Chondrocyte (in vitro differentiated cells): ENCODE measurements at places on chromosomes 4 and X. TPM values are rescaled to one million over a fixed set of nuclear protein-coding genes. Genes with fewer than 3 reads are reported as not detected.

MGST2 gene
- 21.4 to 36.0 TPM (median 23.7 TPM) in 3 replicates for total RNA-seq

PDCL2 gene
- not detected in 3 replicates for total RNA-seq

DNA sequence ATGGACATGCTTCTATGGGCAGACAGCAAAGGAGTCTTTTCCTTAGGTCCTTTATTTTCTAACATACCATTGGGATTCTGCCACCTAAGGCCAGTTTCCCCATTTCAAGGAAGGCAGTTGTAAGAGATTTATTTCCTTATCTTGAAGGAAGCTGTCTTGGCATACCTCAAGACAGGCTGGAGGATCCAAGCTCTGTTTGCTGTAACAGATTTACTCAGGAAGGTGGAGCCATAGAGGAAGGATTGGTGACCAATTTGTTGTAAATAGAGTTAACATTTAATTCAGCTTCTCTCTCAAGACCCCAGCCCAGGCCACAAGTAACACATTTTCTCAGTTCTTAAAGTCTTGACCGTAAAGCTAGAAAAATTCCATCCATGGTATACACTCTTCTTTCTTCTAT is 131.6 kb upstream of the TENM3 start:
- H3K36me3 ChIP-seq, result no peaks in the 10 kb centered on the region
- no peak for DNase-seq
- H3K4me1 ChIP-seq, result peaks cover 4% of the 10 kb centered on the region
- no peak overlapping the region for H3K4me3 ChIP-seq
- H3K27ac ChIP-seq, result no peak overlapping the region

DNA sequence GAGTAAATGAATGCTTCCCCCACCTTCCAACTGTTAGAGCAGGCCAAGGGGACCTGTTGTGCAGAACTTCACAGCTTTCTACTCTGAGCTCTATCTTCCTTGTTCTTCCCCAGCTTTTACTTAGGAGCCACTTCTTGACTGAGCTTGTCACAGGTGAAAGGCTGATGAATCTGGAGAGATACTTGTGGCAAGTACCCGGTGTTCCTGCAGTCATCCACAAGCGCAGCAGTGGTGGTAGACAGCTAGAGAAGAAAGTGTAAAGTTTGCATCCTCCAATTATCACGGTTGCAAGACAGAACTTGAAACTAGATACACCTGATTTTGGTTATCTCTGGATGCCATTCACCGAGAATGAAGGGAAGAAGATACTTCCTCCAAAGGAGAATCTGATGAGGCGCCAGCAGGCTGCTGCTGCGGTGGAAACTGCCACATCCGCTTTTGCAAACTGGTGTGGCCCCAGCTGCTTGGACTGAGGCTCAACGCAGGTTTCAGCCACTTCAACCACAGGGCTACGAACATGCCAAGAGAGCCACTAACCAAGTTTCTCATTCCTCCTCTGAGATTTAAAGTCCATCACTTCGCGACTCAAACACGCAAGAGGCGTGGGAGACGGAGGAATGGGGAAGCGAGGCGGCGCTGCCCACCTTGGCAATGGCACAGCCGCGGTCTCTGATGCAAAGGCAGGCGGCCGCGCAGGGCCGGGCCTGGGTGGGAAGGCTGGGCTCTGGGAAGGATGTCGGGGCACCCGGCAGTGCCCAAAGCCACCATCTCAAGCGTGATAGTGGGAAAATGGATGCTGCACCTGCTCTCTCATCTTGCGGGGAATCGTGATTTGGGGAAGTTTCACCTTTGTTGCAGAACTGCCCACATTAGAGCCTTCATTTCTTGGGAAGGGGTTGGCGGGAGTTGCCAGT is 1.3 kb upstream of the FHIP1A start:
- no peaks in the 10 kb centered on the region for H3K36me3 ChIP-seq
- H3K27ac ChIP-seq, result peak overlapping the region; percentile 84
- H3K27me3 ChIP-seq, result no peaks in the 10 kb centered on the region
- DNase-seq, result no peak

NPY1R gene
- 0.22 TPM in 2 of 3 replicates, not detected in the other for total RNA-seq

DNA sequence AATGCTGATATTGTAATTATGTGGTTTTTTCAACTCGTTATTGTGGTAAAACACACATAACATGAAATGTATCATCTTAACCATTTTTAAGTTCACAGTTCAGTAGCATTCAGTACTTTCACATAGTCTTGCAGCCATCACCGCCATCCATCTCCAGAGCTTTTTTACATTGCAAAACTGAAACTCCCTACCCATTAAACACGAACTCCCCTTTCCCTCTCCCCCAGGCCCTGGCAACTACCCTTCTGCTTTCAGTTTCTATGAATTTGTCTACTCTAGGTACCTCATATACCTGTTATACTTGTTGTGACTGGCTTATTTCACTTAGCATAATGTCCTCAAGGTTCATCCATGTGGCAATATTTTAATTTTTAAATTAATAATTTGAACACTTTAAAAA is 380.6 kb downstream of the MAPK10 start:
- no peak overlapping the region for H3K4me3 ChIP-seq
- H3K27me3 ChIP-seq, result no peaks in the 10 kb centered on the region
- peaks cover 26% of the 10 kb centered on the region for H3K36me3 ChIP-seq
- no peak overlapping the region for H3K27ac ChIP-seq
- no peaks in the 10 kb centered on the region for H3K4me1 ChIP-seq

DNA sequence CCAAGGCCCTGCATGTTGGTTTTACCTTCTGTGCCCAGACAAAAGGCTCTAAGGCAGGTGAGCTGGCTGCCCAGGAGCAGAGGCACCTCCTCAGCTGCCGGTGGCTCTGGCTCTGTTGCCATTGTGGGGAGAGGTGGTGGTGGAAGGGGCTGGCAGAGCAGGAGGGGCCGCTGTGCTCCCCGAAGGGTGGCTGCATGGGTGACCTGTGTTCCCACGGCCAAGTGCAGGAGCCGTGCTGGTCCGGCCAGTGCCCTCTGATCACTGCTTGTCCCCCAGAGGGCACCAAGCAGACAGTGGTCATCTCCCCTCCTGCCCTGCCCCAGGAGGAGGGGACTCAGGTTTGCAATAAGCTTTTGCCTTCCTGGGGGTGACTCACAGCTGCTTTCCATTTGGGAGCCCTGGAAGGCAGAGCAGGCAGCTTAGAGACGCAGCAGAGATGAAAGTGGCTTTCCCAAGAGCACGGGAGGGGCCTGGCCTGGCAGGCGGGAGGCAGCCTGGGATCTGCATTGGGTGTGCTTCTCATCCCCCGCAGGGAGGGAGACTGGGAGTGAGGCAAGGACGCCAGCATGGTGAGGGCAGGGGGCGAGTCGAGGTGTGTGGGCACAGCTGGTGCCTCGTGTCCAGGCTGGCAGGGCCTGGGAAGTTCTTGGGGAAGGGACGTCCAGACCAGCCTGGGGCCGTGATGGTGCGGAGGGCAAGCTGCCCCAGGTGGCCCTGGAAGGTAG is 28.7 kb downstream of the DOK7 start:
- no peak overlapping the region for H3K27ac ChIP-seq
- H3K27me3 ChIP-seq, result peaks cover 13% of the 10 kb centered on the region
- no peak for DNase-seq

RADX gene
- total RNA-seq, result 0.17 to 0.31 TPM in 2 of 3 replicates, not detected in the other

GRCh38 chr4:15410750-15411149 is 17.1 kb upstream of the C1QTNF7 start:
- H3K36me3 ChIP-seq, result no peaks in the 10 kb centered on the region
- H3K27me3 ChIP-seq, result no peaks in the 10 kb centered on the region
- no peak overlapping the region for H3K27ac ChIP-seq

CT45A5 gene
- not detected in 3 replicates for total RNA-seq

DNA sequence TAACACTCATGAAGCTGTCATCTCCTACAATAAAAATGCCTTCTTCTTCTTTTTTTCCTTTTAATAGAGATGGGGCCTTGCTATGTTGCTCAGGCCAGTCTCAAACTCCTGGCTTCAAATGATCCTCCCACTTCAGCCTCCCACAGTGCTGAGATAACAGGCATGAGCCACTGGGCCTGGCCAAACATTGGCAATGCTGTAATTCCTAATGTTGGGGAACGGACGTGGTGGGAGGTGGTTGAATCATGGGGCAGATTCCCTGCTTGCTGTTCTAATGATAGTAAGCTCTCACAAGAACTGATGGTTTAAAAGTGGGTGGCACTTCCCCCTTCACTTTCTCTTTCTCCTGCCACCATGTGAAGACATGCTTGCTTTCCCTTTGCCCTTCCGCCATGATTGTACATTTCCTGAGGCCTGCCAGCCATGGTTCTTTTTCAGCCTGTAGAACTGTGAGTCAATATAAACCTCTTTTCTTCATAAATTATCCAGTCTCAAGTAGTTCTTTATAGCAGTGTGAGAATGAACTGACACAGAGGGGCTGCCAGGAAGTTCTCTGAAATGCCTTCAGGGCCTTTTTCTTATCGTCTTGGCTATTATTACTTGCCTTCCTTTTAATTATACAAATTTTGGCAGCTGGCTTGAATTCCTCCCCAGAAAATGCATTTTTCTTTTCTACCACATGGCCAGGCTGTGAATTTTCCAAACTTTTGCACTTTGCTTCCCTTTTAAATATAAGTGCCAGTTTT is 93.0 kb downstream of the CENPC start:
- H3K4me3 ChIP-seq, result no peak overlapping the region
- no peaks in the 10 kb centered on the region for H3K27me3 ChIP-seq
- DNase-seq, result no peak
- peak overlapping the region; percentile 38 for H3K27ac ChIP-seq

HSFX2 gene
- total RNA-seq, result not detected in 3 replicates

- H3K4me3 ChIP-seq, result no peak overlapping the region
- H3K4me1 ChIP-seq, result peaks cover 14% of the 10 kb centered on the region
- no peaks in the 10 kb centered on the region for H3K36me3 ChIP-seq
- H3K27ac ChIP-seq, result no peak overlapping the region
- no peak for DNase-seq
These were observed 262.0 kb downstream of the IL15 start for GRCh38 chr4:141898346-141898745.

DNA sequence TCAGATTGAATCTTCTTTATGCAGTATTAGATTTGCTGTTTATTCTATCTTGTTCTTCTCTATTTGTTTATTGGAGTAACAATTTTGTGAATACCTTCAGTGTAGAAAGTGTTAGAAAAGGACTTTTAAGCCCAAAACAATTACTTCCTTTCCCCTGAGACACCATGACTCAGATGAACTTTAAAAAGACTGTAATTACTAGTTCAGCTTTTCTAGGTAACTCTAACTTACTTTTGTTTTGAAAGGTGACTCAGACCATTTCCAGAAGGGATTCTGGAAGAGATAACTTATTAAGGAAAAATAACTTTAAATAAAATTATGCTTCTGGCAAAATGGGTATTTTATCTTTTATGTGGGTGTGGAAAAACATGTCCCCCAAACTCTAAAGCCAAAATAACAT is 561.5 kb upstream of the PCDH10 start:
- H3K27me3 ChIP-seq, result no peaks in the 10 kb centered on the region
- H3K27ac ChIP-seq, result no peak overlapping the region
- DNase-seq, result no peak
- H3K36me3 ChIP-seq, result no peaks in the 10 kb centered on the region

DNA sequence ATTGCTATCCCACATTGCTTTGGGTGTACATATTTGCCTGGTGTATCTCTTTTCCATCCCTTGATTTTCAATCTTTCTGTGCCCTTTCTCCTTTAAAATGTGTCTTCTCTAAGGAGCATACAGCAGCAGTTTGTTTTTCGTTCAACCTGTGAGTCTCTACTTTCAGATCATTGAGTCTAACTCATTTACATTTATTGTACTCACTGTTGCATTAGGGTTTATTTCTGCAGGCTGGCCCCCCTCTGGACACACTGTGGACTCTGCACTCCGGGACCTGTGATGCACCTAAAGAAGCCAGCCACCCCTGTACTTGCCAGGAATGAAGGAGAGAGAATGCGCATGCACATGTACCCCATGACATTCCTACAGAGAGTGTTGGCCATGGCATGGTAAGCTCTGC is 93.0 kb downstream of the FAM53A start:
- peaks cover 12% of the 10 kb centered on the region for H3K36me3 ChIP-seq
- H3K4me3 ChIP-seq, result no peak overlapping the region
- peaks cover 17% of the 10 kb centered on the region for H3K27me3 ChIP-seq

DNA sequence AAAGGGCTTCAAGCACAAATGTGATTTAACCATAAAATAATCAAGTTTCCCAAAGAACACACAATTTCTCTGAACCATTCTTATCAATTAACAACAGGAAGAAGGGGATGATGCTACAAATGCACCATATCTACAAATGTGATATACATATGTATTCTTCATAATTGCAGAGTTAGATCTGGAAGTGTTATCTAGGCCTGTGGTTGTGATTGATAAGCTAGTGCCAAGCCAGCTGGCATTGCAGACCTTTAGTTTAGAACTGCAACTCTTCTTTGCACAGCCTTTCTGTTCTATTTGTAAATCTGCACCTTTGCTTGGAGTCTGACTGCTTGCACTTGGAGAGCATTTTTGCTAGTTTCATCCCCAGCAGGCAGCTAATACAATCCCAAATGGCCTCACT is 145.5 kb upstream of the NPY2R start:
- H3K27me3 ChIP-seq, result no peaks in the 10 kb centered on the region
- no peaks in the 10 kb centered on the region for H3K36me3 ChIP-seq
- DNase-seq, result no peak
- H3K4me1 ChIP-seq, result no peaks in the 10 kb centered on the region
- no peak overlapping the region for H3K4me3 ChIP-seq
- H3K27ac ChIP-seq, result no peak overlapping the region

MAGEE1 gene
- total RNA-seq, result 4.3 to 5.3 TPM (median 4.4 TPM) in 3 replicates

SSX2 gene
- not detected in 3 replicates for total RNA-seq

- peaks cover 7% of the 10 kb centered on the region for H3K4me1 ChIP-seq
- no peaks in the 10 kb centered on the region for H3K27me3 ChIP-seq
- H3K36me3 ChIP-seq, result no peaks in the 10 kb centered on the region
- peak overlapping the region; percentile 59 for H3K4me3 ChIP-seq
- H3K27ac ChIP-seq, result no peak overlapping the region
- DNase-seq, result no peak
These were observed 531 bp downstream of the DGKQ start for GRCh38 chr4:972651-973424.

BMPR1B gene
- total RNA-seq, result 5.6 to 19.4 TPM (median 7.8 TPM) in 3 replicates

PPID gene
- total RNA-seq, result 19.0 to 20.8 TPM (median 20.0 TPM) in 3 replicates

- H3K27ac ChIP-seq, result peak overlapping the region; percentile 20
- no peaks in the 10 kb centered on the region for H3K36me3 ChIP-seq
- no peak for DNase-seq
These were observed 13.6 kb upstream of the KIT start for GRCh38 chr4:54643958-54644751.

DNA sequence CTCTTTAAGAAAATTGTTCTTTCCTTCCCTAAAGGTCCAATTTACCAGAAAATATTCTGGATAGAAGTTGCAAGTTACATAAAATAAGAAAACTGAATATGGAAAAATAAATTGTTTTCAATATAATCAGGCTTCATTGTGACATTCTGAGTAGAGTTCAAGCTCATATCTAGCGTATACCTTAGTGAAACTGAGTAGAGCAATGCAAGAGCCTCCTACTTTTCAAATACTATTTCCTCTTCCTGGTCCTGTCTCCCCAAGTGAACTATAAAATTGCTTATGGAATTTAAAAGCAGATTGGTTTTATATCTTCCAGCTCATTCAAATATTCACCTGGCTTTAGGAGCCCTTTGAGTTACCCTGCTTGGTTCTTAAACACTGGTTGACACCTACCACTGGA is 189.3 kb upstream of the GALNT7 start:
- peaks cover 25% of the 10 kb centered on the region for H3K4me1 ChIP-seq
- DNase-seq, result no peak
- H3K36me3 ChIP-seq, result peaks cover 1% of the 10 kb centered on the region
- no peaks in the 10 kb centered on the region for H3K27me3 ChIP-seq
- no peak overlapping the region for H3K27ac ChIP-seq
- H3K4me3 ChIP-seq, result no peak overlapping the region

GRCh38 chrX:43974741-43975465 is 1.7 kb upstream of the NDP start:
- no peak for DNase-seq
- H3K4me1 ChIP-seq, result peaks cover 13% of the 10 kb centered on the region
- peaks cover 5% of the 10 kb centered on the region for H3K27me3 ChIP-seq
- H3K4me3 ChIP-seq, result no peak overlapping the region
- no peaks in the 10 kb centered on the region for H3K36me3 ChIP-seq
- H3K27ac ChIP-seq, result no peak overlapping the region
